ENCODE measurements at places on chromosomes 11 and 22.

- no peak for DNase-seq
Observed at GRCh38 chr22:43387815-43388214, 24.0 kb upstream of the MPPED1 start.

DNA sequence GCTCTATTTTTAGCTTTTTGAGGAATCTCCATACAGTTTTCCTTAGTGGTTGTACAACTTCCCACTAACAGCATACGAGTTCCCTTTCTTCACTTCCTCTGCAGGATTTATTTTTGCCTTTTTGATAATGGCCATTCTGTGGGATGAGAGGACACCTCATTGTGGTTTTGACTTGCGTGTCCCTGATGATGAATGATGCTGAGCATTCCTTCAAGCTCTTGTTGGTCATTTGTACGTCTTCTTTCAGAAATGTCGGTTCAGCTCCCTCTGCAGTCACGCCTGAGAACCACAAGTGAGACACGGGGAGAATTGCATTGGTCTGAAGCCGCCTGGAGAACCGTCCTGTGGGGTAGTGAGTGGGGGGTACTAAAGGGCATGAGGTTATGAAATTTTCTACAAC lies 2.0 kb upstream of the KRTAP5-10 start:
- no peak for DNase-seq

GRCh38 chr11:119491753-119492510 lies 69.0 kb upstream of the THY1 start:
- DNase-seq: no peak

GRCh38 chr11:46667043-46667481 lies 33.4 kb downstream of the ARHGAP1 start:
- DNase-seq: no peak

DNA sequence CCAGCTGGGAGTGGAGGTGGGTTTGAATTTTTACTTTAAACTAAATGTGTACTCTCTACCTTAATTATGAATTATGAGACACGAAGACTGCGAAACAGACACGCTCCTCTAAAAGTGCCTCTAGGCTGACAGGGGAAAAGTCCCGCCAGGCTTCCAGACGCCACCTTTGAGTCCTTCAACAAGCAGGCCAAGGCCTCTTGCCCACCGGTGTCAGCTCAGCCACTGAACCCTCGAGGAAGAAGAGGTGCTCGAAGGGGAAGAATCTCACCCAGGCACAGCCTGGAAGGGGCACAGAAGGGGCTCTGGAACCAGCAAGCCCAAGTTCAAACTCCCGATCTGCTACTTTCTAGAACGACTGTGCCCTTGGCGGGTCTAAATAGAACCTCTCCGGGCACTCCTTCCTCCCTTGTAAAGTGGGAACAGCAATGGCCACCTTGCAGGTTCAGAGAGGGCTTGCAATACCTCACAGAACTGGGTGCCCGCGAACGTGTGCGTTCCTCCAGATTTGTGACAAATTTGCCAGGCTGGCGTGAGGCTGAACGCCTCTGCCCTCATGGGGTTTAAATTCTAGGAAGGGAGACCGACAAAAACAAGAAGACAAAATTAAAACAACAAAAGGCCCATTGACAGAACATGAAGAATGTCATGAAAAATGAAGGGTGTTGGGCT lies 158.5 kb upstream of the GRK3 start:
- no peak for DNase-seq

GRCh38 chr22:26486394-26486793 lies 2.7 kb downstream of the SRRD start:
- DNase-seq: no peak

DNA sequence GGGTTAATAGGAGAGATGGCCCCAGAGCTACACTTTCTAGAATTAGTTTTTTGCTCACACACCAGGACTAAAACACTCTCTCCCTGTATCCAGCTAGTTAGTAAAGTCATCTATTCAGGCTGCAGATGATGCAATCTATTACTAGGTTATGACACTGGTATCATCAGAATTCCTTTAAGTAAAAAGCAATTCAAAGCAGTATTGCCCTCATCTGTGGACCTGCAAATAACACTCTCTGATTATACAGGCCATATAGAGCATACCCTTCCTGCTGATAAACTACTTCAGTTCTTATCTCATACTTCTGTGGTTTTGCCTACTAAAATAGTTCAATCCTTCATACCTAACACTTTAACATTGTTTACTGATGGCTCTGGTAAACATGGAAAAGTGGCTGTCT lies 13.5 kb upstream of the MTMR2 start:
- DNase-seq: no peak

DNA sequence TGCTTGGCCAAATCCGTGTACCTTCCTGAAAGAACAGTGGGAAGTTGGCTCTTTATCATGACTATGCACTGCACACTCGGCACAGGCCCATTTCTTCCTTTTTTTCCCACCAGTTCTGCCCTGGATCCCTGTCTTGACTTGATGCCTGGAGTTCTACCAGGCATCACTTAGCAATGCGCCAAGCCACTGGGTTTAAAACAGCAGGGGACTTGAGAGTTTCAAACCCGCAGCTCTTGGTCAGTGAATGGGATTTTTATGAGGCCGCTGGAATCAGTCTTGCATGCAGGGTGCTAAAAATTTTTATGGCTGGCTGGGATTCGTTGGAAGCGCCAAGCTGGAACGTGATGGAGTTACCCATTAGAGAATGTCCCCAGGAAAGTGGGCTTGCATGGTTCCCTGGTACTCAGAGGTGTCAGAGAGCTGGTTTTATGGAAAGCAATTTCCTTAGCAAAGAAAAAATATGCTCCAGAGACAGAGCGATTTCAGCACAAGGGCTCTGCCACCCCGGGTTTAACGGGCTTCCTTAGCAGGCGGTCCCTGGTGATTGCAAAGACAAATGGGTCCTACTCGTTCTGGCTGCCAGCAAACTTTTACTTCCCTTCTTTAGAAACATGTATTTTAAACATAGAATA lies 432.9 kb downstream of the TENM4 start:
- no peak for DNase-seq

Measured in activated T-helper 9 cell treated with anti-CD3 and anti-CD28 coated beads, Interleukin-2, amount 50 U/mL, for 16 hours (primary cell).